Uterus (tissue), 4 donors: ENCODE measurements at places on chromosomes 3 and 15. TPM values are rescaled to one million over a fixed set of nuclear protein-coding genes. Genes with fewer than 3 reads are reported as not detected.

The PARP15 gene
- 3.1 TPM for total RNA-seq

The WDR76 gene
- 0.59 TPM for total RNA-seq

The EPHA3 gene
- 10.9 TPM for total RNA-seq

The STAB1 gene
- 57.1 TPM for total RNA-seq

The PRRT3 gene
- total RNA-seq: 8.2 TPM

The CLDN11 gene
- total RNA-seq: 25.4 TPM

The FAM107A gene
- 98.3 TPM for total RNA-seq

- peak; percentile 13 for DNase-seq
Observed at GRCh38 chr3:126343649-126344035, 13.6 kb downstream of the KLF15 start.

- DNase-seq: no peak
Observed at GRCh38 chr3:77718311-77718710, 678.4 kb downstream of the ROBO2 start.

DNA sequence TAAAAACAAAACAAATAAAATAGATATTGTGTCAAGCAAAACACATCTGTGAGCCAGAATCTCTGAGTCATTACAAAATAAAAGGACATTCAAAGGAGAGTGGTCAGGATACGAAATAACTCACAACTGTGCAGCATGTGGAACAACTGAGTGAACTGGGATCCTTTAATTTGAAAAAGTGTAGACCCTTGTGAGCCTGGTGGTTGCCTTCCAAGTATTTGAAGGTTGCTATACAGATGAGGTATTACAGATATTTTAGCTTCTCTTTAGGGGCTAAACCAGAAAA lies 26.7 kb downstream of the KCNMB2 start:
- DNase-seq: no peak

GRCh38 chr15:55319537-55320237 lies 665 bp downstream of the PIGB start:
- no peak for DNase-seq

DNA sequence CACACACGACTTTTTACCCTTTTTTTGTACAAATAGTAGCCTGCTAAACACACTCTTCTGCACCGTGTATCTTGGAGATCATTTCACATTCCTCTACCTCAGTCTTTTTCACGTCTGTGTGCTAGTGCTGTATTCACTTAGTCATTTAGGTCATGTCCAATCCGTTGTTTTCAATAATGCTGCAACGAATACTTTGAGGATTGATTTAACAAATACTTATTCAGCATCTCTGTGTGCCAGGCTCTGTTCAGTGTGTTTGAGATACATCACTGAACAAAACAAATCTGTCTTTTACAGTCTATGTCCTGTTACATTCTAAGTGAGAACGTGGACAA lies 882 bp downstream of the JMJD7 start:
- DNase-seq: no peak

- no peak for DNase-seq
Observed at GRCh38 chr3:152243301-152243711, 25.4 kb upstream of the MBNL1 start.

DNA sequence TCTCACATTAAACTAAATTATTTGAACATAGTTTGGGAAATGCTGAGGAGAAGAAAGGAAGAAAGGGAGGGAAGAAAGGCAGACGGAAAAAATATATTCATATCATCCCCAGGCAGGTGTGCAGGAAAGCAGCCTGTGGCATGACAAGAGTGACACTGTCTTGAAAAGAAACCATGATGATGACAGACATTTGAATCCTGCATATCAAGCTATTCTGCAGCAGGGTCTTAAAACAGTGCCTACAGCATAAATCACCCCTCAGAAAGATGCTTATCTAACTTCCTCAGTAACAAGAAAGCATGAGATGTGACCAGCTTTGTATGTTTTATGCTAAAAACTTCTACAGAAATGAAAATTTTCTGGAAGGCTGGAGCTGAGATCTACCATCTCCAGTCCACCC lies 144.5 kb upstream of the GRM7 start:
- DNase-seq: no peak

DNA sequence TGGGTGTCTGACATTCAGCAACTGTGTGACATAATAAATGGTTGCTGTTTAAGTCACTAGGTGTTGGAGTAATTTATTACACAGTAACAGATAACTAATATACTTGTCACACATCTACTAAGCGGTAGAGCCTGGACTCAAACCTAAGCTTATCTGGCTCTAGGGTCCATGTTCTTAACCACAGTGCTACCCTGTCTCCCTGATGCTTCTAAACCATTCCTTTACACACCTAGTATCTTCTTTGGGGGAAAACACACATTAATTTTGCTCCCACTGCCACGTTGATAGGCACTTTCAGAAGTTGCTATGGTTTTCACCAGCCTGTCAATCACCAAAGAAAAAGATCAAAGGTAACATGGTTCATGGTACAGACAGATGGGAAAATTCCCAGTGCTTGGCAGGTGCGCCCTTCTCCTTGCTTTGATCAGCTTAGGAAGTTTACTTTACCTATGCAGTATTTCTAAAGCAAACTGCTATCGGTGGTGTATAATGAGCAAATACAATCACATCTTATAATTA lies 150.8 kb downstream of the PDZRN3 start:
- DNase-seq: no peak

DNA sequence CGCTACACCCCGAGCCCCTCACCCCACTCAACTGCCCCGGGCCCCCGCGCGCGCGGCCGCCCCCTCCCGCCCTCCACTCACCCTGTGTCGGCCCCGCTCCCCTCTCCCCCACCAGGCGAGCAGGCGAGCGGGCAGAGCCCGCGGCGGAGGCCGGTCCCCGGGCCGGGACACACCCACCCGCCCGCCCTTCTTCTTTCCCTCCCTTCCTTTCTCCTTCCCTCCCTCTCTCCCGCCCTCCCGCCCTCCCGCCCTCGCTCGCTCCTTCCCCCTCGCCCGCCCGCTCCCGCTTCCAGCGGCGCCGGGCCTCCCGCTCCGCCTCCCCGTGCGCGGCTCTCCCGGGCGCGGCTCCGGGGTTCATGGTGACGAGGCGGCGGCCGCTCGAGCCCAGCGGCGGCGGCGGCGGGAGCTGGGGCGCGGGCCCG lies at the start of gene CTDSPL:
CTDSPL (plus strand) TSS at position 261 of the 422 bp plus-strand sequence. CDS start 320 bp downstream, outside the sequence.
- DNase-seq: peak; percentile 38

GRCh38 chr15:84638103-84638502 lies 16.0 kb downstream of the WDR73 start:
- DNase-seq: no peak

DNA sequence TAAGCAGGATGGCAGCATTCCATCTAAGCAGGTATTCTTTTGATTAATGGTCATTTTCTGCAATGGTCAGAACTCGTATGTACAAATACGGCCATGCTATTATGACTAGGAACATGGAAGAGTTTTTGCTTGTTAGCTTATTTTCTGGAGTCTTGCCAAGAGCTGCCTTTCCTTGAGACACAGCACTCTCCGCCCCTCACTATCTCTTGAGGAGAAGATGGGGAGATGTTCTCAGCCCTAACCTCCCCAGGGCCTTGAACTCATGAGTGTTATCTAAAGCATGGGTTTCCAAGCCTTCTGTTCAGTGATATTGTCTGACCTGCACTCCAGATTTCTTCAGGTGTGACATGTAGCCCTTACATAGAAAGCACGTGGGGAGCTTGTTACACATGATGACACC lies 65.9 kb upstream of the ACTC1 start:
- no peak for DNase-seq

- peak; percentile 18 for DNase-seq
Observed at GRCh38 chr15:25691544-25692430, 171.3 kb downstream of the ATP10A start.

- DNase-seq: no peak
Observed at GRCh38 chr15:35495080-35495479, 50.9 kb downstream of the DPH6 start.

DNA sequence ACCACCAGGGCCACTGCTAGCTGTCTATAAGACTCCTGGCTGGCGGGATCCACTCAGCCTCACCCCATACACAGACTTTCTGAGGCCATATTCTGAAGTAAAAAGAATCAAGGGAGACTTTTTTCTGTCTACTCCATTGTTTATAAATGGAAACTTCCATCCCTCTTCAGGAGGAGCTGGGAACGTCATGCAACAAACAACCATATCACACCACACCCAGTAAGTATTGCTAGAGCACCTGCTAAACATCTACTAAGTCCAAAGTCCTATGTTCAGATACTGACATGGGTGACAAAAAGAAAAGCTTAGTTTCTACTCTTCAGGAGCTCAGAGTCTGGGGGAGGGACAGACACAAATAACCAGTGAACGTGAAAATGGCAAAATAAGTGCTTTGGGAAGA lies 324.8 kb upstream of the ONECUT1 start:
- DNase-seq: no peak
